ENCODE measurements at places on chromosomes 6 and 20.

- DNase-seq = no peak
Measured at GRCh38 chr6:150451807-150452427, 83.1 kb downstream of the IYD start.

DNA sequence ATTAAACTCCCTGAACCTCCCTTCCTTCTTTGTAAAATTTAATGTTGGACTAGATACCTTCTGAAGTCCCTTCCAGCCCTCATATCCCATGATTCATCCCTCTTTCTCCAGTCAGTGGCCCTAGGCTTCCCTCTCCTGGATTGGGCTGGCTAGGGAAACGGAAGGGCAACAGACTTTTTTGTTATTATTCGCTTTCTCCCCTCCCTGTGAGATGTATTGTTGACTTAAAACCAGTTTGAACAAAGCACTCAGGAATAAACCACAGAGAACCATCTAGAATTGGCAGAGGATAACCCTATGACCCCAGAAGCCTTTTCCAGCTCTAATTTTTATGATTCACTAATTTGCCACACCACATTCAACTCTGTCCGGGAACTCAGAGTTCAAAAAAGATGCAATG, 239.7 kb upstream of the SUPT3H start:
- no peak for DNase-seq

DNA sequence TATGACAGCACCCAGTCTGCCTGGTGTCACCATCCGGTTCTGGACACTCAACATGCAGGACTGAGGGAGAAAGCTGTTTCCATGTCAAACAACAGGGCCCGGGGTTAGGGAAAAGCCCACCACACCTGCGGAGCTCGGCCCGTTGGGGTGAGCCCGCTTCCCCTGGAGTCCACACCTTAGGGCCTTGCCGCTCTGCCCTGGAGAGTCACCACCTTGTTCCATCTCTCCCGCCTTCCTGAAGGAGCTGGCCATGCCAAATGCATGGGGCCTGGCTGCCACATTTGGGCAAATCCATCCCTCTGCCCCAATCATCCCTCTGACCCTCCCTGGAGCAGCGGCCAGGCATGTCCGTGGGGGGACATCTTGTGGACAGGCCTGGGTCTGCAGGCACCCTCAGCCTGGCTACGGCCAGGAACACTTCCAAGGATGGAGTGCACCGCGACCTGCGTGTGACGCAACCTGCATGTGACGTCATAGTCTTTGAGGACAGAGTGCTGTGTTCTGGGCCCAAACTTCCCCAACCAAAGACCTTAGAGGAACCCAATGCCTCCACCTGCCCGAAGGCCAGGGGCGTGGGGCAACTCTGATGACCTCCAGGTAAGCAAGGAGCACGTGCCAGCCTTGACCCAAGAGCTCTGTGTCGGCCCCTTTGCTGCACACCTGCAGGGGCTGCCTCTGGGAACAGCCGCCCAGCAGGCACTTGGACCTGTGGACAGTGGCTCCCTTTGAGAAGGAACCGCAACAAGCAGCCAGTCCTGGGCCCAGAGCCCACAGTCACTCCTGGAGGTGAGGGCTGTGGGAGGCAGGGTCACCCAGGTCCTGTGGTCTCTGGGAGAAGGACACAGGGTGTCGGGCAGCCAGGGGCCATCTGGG, 1.7 kb downstream of the CABLES2 start:
- DNase-seq = no peak

DNA sequence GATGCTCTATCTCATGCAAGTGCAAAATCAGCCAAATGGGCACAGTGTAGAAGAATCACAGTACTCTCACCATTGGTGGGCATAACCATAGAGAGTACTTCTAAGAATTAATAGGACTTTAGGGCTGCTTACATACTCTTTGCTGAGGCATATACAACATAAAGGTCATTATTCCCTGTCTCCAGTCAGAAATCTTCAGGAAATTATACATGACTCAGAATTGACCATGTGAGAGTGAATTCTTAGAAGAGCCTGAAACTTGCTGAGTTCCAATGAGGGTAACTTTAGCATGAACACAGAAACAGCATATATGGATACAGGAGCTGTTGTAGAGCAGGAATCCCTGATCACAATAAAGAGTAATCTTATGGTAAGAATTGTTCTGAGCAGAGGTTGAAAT, 498.7 kb downstream of the TENT5A start:
- no peak for DNase-seq

DNA sequence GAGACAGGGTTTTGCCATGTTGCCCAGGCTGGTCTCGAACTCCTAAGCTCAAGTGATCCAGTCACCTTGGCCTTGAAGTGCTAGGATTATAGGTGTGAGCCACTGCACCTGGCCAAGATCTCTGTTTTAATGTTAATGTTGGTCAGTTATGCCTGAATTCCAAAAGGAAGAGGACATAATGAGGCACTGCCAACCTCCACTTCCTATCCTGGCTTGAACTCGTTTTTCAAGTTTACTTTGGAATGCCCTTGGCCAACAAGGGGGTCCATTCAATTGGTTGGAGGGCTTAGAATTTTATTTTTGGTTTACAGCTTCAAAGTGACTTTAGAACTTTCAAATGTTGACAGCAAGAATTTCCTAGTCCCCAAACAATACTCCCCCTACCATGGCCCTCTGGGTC, 29.8 kb downstream of the DNAAF9 start:
- DNase-seq = no peak

DNA sequence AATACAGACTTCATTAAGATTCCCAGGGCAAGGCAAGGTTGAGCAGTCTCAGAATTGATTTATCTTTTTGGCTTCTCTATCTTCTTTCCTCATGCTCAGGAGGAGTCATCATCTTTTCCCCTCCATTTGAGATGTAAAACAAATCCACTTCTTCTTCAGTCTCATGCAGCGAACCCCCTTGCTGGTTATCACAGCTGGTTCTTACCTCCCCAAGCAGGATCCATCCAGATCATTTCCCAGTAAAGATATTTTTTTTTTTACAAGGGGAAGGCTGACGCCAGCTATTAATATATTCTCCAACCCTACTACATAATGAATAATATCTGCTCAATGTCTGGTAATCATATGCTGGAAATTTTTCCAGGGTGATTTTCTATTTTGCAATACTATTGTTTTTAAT, 508.9 kb upstream of the NOX3 start:
- no peak for DNase-seq

DNA sequence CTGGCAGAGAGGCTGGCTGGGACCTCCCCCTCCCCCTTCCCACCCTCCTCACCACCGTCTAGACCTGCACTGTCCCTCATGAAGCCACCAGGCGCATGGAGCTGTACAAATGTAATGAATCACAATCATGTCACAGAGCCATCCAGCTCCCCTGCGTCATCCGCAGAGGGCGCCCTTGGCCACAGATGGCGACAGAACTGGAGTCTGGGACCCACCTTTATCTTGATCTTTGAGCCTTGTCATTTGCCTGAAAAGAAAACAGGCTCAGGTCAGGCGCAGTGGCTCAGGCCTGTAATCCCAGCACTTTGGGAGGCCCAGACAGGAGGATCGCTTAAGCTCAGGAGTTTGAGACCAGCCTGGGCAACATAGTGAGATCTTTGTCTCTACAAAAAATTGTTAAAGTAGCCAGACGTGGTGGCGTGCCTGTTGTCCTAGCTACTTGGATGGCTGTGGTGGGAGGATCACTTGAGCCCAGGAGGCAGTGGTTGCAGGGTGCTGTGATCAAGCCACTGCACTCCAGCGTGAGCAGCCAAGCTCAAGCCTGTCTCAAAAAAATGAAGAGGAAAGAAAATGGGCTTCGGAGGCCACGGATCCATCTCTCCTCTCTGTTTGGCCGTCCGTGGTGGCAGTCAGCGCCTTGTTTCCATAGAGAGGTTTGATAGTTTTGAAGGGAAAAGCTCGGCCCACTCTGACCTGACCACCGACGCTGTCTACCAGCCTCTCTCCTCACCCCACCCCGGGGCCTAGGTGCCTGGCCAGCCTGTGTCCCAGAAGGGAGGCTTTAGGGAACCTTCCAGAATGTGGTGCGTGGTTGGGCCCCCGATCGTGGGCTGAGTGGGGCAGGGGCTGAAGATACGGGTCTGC, 6.2 kb downstream of the COL9A3 start:
- no peak for DNase-seq

GRCh38 chr6:21273451-21273850, 320.1 kb upstream of the SOX4 start:
- no peak for DNase-seq

DNA sequence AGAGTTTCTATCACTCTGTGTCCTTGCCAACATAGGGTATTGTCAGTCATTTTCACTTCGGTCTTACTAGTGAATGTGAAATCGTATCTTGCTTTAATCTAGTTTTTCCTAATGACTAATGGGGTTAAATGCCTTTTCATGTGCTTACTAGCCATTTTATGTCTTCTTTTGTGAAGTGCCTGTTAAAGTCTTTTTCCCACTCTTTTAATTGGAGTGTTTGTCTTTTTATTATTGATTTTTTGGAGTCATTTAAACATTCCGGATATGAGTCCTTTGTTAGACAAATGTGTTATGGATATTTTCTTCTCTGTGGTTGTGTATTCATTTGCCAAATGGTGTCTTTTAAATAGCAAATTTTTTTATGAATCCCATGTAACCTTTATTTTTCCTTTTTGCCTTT, 194.6 kb downstream of the CDH26 start:
- DNase-seq = no peak

DNA sequence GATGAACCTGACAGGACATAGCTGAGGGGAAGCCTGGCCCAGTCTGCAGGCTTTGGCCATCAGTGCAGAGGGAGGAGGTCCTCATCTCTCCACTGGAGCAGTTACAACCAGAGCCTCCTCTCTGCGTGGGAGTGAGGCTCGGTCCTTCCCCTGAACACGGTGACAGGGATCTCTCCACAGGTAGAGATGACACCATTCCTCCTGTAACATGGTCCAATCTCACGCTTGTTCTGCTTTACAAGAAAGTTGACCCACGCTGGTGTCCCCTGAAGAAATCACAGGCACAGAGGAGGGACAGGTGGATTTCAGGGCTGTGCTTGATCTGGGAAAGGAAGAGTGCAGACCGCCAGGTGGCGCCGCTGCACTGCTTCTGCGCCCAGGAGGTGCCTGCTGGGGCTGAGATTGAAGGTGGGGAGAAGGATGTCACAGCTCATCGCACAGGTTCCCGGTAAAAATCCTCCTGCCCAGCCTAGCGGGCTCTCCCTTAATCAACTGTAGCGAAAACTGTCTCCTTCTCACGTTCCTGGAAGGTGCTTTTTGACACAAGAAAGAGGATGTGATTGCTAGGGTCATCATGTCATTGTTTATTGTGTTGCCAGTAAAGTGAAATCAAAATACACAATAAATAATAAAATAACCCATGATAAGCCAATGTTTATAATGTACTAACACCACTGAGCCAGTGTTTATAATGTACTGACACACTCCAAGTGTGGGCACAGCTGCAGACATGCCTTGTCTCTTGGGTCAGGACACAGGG, 20.4 kb downstream of the HLA-G start:
- DNase-seq = peak; percentile 76

DNA sequence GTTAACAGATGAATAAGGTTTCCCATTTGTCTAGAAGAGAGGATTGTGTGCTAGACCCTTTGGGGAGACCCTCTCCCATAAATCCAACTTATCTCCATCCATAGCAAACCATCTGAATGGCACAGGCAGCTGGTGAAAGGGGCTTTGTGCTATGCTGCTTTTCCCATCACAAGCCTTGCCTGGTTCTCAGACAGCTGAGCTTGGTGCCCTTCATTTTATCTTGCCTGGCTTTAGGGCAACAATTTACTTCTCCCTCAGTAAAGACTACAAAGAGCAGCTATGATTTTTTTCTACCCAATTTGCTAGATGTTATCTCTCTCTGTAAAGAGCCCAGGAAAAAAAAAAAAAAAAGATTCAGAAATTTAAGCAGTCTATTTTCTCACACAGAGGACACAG, 117.0 kb upstream of the COL21A1 start:
- DNase-seq = no peak

- DNase-seq = no peak
Measured at GRCh38 chr6:51844336-51844735, 243.1 kb downstream of the PKHD1 start.

DNA sequence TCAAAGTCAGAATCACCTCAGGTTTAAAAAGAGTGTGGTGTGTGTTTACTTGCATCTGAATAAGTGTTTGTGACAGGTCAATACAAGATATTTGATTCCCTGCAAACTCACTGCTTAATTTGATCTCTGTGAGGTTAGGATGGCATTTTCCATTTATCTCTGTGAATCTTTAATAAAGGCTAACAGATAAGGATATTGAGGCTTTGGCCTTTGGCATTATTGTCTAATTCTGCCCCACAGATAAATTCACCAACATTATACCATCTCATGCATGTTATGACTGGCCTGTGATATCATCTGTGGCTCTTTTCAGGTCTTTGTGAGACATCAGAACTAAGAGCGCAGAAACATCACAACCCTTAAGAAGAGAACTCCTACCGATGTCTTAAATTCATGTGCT, 84.7 kb downstream of the TRMT6 start:
- DNase-seq = no peak

GRCh38 chr20:61161726-61162390, 90.2 kb upstream of the CDH4 start:
- no peak for DNase-seq

DNA sequence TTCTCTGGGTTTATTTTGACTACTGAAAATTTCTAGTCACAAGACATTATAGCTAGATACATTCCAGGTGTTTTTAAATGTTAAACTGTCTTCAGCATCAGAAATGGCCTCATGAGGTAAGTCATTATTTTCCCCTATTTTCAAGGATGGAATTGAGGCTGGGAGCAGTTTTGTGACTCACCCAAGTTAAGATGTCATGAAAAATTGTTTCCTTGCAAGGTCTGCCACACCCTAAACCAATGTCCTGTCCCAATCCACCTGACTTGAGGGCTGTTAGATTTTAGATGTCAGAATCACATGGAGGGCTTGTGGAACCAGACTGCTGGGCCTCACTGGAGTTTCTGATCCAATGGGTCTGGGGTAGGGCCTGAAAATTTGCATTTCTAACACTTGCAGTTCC, 16.9 kb downstream of the SLC22A3 start:
- DNase-seq = no peak

- DNase-seq = no peak
Measured at GRCh38 chr6:8020083-8020482, 44.1 kb downstream of the BLOC1S5 start.

- DNase-seq = no peak
Measured at GRCh38 chr6:132733814-132734213, 20.0 kb upstream of the VNN1 start.

GRCh38 chr20:53146201-53146891, 174.2 kb downstream of the TSHZ2 start:
- no peak for DNase-seq

DNA sequence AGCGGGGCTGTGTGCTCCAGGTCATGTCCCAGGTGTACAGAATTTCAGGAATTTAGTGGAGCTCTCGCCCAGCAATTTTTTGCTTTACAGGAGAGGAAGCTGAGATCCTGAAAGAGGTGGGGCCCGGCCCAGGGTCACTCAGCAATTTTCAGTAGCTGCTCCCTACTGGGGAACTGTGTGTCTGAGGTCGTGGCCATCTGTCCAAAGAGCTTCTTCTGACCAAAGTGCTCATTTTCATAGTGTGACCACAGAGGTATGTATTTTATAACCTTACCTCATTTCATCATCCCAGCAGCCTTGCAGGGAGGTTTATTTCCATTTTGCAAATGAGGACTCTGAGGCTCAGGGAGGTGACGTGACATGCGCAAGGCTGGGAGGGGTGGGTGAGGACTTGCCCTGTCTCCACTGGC, 46.3 kb downstream of the FAM209B start:
- no peak for DNase-seq

- no peak for DNase-seq
Measured at GRCh38 chr20:58921564-58921963, 59.5 kb upstream of the NELFCD start.

- DNase-seq = no peak
Measured at GRCh38 chr20:36261389-36262105, 25.3 kb downstream of the AAR2 start.
